Naive thymus-derived CD8-positive, alpha-beta T cell (primary cell): ENCODE measurements at places on chromosomes 2 and 18.

- no peak for DNase-seq
These were observed 72.8 kb downstream of the RAPH1 start for GRCh38 chr2:203462308-203462707.

- peak; percentile 55 for DNase-seq
These were observed 667.9 kb downstream of the BCL11A start for GRCh38 chr2:59885541-59885940.

- DNase-seq: no peak
These were observed 87.9 kb downstream of the ICOS start for GRCh38 chr2:204024503-204024902.

DNA sequence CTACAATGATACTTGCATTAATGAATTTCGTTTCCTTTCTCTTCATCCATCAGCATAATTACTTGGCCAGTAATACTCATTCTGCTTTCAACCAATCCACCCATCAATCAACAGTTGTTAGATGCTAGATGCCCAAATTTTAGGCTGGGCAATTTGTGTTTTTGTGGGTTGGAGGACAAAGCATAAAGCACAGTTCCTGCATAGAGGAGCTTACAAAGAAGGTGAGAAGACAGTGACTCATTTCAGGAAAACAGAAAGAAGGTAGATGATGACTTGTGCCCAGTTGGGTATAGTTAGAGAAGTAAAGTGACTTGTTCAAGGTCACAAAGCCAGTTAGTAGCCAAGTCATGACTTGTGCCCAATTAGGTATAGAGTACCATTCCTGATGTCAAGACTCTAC is 1186.8 kb upstream of the CELF4 start:
- DNase-seq: no peak

- no peak for DNase-seq
These were observed 84.4 kb upstream of the LYPD1 start for GRCh38 chr2:132754392-132754791.

GRCh38 chr2:185638771-185639170 is 99.8 kb upstream of the FSIP2 start:
- DNase-seq: no peak
